Airway epithelial cell (primary cell): ENCODE measurements at places on chromosomes 2 and 18. TPM values are rescaled to one million over a fixed set of nuclear protein-coding genes. Genes with fewer than 3 reads are reported as not detected.

The IL1R2 gene
- 0.35 TPM in 1 of 2 replicates, not detected in the other for total RNA-seq

The SPDYA gene
- 0.28 TPM in 2 replicates for total RNA-seq

The CXCR2 gene
- total RNA-seq: 0.09 and 0.56 TPM in 2 replicates

The PPP1CB gene
- total RNA-seq: 173 and 179 TPM in 2 replicates

The IL36A gene
- total RNA-seq: not detected in 2 replicates

The RAB6D gene
- not detected in 2 replicates for total RNA-seq

The ERFE gene
- total RNA-seq: 0.56 and 2.0 TPM in 2 replicates

The EFR3B gene
- total RNA-seq: 0.23 and 0.28 TPM in 2 replicates

The ACOXL gene
- 0.05 and 0.21 TPM in 2 replicates for total RNA-seq

The THSD7B gene
- 0.05 and 0.07 TPM in 2 replicates for total RNA-seq

The KCNG2 gene
- 0.21 TPM in 1 of 2 replicates, not detected in the other for total RNA-seq

The PAX8 gene
- 0.14 and 0.60 TPM in 2 replicates for total RNA-seq

The CCDC93 gene
- total RNA-seq: 5.2 and 9.2 TPM in 2 replicates

The NFE2L2 gene
- total RNA-seq: 78.7 and 84.8 TPM in 2 replicates

The DSC2 gene
- total RNA-seq: 90.3 and 116 TPM in 2 replicates

The SIX2 gene
- total RNA-seq: 9.5 and 9.6 TPM in 2 replicates

The ZNF396 gene
- 0.19 and 0.71 TPM in 2 replicates for total RNA-seq

The MAP2 gene
- total RNA-seq: 5.6 and 9.9 TPM in 2 replicates

The PCARE gene
- not detected in 2 replicates for total RNA-seq

The GALNT13 gene
- total RNA-seq: not detected in 2 replicates

The HNMT gene
- 8.4 and 9.0 TPM in 2 replicates for total RNA-seq

The MROH2A gene
- not detected in 2 replicates for total RNA-seq

The DOCK10 gene
- 0.28 and 2.3 TPM in 2 replicates for total RNA-seq

The SLC11A1 gene
- total RNA-seq: 0.14 TPM in 1 of 2 replicates, not detected in the other

The PLCD4 gene
- 2.6 and 3.1 TPM in 2 replicates for total RNA-seq

The MYO5B gene
- total RNA-seq: 26.8 and 39.6 TPM in 2 replicates

The ALMS1 gene
- total RNA-seq: 6.7 and 7.7 TPM in 2 replicates

The CHN1 gene
- total RNA-seq: 3.4 and 4.4 TPM in 2 replicates

The PIGN gene
- total RNA-seq: 15.2 and 35.5 TPM in 2 replicates

The LIMS3 gene
- 1.4 TPM in 1 of 2 replicates, not detected in the other for total RNA-seq

The PLA2R1 gene
- total RNA-seq: 2.1 and 3.0 TPM in 2 replicates

The LRRC30 gene
- total RNA-seq: not detected in 2 replicates

The HOXD13 gene
- total RNA-seq: not detected in 2 replicates

The MC2R gene
- total RNA-seq: not detected in 2 replicates

The CFAP210 gene
- total RNA-seq: 0.35 TPM in 1 of 2 replicates, not detected in the other

The C2orf66 gene
- 0.09 and 0.56 TPM in 2 replicates for total RNA-seq

The BIN1 gene
- 18.9 and 23.1 TPM in 2 replicates for total RNA-seq

The STEAP3 gene
- total RNA-seq: 17.2 and 23.4 TPM in 2 replicates

The NDUFV2 gene
- 127 and 139 TPM in 2 replicates for total RNA-seq

The ABCG8 gene
- not detected in 2 replicates for total RNA-seq

The FLACC1 gene
- total RNA-seq: not detected in 2 replicates

The AQP12A gene
- total RNA-seq: not detected in 2 replicates

The BOK gene
- 48.3 and 54.0 TPM in 2 replicates for total RNA-seq

The DES gene
- not detected in 2 replicates for total RNA-seq

The C2orf81 gene
- 0.92 and 1.1 TPM in 2 replicates for total RNA-seq
